ENCODE measurements at places on chromosomes 11 and 22.

DNA sequence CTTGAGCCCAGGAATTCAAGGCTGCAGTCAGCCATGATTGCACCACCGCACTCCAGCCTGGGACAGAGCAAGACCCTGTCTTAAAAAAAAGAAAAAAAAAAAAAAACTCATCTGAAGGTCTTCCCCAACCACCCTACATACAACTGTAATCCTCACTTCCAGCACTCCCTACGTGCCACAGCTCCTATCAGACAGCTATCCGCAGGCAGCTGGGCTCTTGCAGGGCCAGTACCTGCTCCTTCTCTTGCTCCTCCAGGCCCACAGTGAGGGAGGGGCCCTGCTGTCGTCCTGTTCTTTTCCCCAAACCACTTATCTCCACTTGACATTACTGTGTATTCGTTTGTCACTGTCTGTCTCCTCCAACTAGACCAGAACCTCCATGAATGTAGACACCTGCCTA lies 156.1 kb upstream of the NECTIN1 start:
- DNase-seq = no peak

GRCh38 chr11:33500861-33501479 lies 199.7 kb downstream of the C11orf91 start:
- no peak for DNase-seq

- DNase-seq = no peak
Measured at GRCh38 chr11:112211536-112211935, 14.7 kb upstream of the PTS start.

DNA sequence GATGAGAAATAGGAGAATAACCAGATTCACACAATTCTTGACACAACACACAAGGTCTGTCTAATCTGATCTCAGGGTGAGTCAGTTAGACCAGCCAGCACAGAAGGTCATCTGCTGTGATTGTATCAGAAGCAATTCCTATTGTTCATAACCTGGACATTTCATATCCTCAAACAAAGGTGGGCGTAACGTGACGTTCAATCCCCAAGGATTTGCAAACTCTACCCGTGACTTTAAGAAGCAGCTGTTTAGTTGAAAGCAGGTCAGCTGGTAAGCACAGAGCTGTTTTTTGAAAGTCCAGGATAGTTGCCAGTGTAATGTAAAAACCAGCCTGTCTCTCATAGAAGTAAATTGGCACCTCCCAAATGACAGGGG lies 385.1 kb downstream of the DCDC1 start:
- no peak for DNase-seq

- no peak for DNase-seq
Measured at GRCh38 chr11:13091804-13092203, 82.7 kb downstream of the RASSF10 start.

DNA sequence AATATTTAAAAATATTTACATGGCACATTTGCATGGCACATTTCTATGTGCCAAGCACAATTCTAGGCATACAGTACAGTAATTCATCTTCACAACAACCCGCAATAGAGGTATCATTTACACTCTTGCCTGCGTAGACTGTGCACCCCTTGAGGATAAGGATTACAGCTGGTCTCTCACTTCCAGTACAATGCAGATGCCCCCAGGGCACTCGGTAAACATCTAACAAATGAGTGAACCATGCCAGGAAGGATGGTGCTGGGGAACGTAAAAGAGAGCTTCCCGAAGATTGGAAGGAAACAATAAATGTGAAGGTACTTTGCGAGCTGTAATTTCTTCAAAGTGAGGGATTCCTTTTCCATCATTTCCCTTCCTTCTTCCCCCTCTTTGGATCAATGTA lies 1.3 kb downstream of the PRPF19 start:
- DNase-seq = no peak

DNA sequence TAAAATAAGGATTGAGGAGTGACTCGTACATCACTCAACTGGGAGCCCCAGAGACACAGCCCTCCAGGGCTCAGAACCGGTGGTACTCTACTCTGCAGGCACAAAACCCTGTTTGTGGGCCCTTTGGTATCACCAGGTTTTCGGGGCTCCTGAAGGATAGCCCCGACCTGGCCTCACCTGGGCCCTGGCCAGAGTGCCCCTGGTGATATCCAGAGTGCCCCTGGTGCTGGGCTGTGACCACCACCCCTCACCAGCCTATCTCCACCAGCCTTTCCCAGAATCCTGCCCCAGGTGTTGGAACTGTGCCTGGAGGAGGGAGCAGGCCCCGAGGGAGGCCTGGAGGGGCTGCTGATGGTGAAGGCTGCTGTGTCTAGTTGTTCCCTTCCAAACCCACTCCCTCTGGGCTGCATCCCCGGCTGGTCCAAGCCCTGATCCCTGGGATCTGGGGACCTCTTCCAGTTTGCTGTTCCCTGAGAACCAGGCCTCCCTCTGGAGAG lies 2.2 kb upstream of the GGT5 start:
- DNase-seq = no peak

- no peak for DNase-seq
Measured at GRCh38 chr11:100833276-100833675, 146.2 kb downstream of the ARHGAP42 start.

GRCh38 chr22:37906364-37907008 lies 389 bp downstream of the MICALL1 start:
- no peak for DNase-seq

DNA sequence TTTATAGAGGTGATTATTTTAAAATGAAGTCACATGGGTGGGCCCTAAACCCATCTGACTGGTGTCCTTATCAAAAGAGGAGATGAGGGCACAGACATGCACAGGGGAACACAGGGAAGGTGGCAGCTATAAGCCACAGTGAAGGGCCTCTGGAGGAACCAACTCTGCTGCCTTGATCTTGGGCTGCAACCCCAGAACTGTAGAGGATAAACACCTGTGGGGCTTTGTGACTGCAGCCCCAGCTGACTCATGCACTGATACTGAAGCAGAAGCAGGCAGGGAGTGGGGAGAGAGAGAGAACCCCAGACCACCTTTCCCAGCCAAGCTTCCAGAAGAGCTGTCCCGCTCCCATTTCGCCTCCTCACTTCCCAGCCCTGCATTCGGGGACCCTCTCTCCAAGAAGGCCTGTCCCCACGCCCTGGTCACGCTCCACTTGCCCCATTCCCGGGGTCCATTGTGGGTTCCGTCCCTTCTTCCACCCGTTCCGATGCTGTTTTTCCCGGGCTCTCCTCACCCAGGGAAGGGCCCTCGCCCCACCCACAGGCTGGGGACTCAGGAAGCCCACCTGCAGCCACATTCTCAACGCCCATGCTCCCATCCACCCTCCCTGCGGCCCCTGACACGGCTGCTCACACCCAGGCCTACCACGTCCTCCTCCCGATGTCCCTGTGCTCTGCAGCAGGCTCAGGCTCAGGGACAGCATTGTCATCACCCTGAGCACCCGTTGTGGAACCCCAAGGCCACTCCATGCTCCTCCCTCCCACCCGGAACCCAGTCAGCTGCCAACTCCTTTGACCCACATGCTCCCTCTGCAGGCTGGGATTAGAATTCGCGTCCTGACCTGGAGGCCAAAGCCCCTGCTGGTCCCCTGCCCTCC lies 90.8 kb upstream of the SHANK2 start:
- DNase-seq = no peak

- DNase-seq = no peak
Measured at GRCh38 chr22:43893266-43893665, 1.5 kb upstream of the PNPLA5 start.

GRCh38 chr11:78208257-78209165 lies 19.8 kb downstream of the USP35 start:
- DNase-seq = no peak

DNA sequence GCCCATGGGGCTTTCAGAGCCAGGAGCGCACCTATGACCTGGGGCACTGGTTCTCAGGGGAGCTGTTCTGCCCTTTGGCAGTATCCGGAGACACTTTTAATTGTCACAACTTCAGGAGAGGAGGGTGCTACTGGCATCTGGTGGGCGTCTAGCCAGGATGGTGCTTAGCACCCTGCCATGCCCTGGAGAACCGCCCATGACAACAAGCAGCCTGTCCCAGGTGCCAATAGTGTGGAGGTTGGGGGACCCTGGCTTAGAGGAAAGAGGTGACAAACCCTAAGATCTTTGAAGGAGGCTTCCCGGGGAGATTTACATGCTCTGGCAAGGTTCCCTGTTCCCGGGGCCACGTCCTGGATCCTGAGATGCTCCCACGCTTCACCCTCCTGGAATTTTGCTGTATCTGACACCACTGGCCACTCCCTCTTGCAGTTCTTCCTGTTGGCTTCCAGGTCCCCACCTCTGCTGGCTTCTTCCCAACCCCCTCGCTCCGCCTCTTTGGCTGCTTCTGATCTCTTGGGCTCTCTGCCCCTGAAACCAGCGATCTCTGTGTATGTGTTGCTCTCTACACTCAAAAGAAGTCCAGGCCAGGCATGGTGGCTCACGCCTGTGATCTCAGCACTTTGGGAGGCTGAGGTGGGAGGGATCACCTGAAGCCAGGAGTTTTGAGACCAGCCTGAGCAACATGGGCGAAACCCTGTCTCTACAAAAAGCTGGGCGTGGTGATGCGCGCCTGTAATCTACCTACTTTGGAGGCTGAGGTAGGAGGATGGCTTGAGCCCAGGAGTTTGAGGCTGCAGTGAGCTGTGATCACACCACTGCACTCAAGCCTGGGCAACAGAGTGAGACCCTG lies 31.1 kb downstream of the FADS3 start:
- DNase-seq = no peak

- no peak for DNase-seq
Measured at GRCh38 chr11:134464981-134465730, 53.1 kb upstream of the B3GAT1 start.

GRCh38 chr22:29292379-29292778 lies 14.1 kb upstream of the GAS2L1 start:
- DNase-seq = no peak

- DNase-seq = no peak
Measured at GRCh38 chr11:1123970-1124369, 33.8 kb upstream of the MUC5AC start.

GRCh38 chr11:1880746-1881441 lies 10.8 kb downstream of the PRR33 start:
- DNase-seq = no peak

DNA sequence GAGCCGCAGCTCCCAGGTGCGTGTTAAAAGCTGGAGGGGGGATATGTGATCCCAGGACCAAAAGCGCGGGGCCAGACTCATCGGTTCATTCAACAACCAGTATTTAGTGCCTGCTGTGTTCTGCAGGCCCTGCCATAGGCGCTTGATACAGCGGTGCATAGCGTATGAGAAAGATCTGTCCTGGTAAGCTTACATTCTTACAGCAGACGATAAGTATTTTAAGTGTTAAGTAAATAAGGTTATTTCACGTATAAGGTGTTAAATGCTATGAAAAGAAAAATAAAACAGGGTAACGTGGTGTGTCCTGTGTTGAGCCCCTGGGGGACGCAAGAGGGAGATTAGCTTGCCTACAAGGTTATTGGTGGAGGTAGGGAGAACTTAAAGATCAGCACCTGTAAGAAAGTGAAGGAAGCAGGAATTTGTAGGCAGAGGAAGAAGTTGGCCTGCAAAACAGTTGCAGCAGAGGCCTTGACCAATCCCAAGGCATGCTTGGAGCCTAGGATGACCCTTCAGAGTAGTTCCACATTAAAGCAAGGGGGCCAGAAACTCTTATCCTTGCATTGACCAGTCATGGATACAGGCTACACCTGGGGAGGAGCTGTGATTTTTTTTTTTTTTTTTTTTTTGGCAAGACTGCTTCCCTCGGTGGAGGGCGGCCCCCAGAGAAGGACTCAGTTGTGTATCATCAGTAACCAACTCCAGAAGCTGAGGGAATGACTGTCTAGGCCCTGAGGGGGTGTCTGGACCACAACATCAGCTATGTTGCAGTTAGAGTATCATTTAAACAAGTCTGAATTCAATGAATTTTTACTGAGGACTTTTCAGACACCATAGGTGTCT lies 487 bp upstream of the LIPT2 start:
- DNase-seq = no peak

DNA sequence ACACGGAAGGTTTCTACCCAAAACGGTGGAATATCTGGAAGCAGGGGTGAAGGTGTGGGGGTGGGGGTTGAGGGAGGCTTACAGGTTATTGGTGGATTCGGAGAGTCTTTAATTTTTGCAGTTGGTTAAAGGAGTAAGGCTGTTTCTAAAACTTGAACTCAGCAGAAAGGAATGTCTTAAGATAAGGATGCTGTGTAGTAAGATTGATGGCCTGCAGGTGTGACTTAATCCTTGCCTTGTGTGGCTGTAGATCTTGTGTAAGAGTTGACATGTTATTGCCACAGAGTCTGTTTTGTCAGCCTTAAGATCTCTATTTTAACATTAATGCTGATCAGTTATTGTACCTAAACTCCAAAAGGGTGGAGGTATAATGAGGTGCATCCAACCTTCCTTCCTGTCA lies 16.4 kb upstream of the OR6M1 start:
- DNase-seq = no peak

- DNase-seq = peak; percentile 16
Measured at GRCh38 chr11:4539603-4540219, 5.3 kb upstream of the OR52M1 start.

DNA sequence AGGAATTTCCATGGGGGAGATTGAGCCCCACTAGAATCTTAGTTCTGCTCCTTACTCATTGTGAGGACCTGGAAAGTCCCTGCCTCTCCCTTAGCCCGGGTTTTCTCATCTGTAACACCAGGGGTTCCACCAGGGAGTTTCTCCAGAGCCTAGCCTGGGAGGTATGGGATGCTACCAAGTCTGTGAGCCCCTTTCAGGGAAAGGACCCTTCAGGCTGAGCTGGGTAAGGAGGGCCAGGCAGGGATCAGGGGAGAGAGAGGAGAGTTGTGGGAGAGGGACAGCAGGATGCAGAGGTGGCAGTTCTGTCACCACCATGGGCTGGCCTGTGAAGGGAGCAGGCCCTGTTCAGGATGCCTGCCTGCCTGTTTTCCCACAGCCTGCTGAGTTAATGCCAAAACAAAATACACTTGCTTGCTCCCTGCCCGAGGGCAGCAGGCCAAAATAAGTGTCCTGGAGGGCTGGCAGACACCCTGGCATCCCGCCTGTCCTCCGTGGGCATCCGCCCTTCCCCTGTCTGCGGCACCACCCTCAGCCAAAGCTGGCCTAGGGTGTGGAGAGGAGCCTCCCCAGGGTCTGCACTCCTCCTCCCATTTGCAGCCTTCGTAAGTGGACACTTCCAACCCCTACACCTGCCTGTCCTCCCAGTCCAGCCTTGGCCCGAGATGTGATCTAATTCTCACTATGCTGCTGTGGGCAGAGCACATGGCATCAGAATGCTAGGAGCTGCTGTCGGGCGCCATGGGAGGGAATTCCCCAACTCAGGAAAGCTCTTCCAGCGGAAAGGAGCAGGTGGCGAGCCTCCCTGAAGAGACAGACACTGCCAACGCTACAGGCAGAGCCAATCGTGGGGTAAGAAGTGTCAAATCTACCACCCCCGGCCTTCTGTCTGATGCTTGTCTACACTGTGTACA lies 5.9 kb upstream of the FCHSD2 start:
- DNase-seq = no peak

- no peak for DNase-seq
Measured at GRCh38 chr22:41915035-41915785, at the start of gene SHISA8. Gene SHISA8, minus strand, starts transcription at chr22:41915074. Its CDS starts 407 bp downstream, at chr22:41914667.

GRCh38 chr11:1673446-1674172 lies 23.4 kb upstream of the KRTAP5-6 start:
- DNase-seq = no peak

DNA sequence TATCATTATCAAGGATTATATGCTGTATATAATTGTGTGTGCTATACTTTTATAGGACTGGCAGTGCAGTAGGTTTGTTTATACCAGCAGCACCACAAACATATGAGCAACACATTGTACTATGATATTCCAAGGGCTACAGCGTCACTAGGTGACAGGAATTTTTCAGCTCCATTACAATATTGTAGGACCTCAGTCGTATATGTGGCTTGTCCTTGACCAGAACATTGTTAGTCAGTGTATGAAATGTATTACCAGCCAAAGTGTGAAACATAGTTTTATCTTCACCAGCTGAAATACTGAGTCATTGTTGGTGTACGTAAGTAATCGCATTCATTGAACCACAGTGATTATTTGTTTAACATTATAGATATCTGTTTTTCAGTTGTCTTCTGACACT lies 20.4 kb downstream of the JHY start:
- no peak for DNase-seq

Data from NCI-H1048 (cell line).